ENCODE measurements at places on chromosomes 1 and 21.

GRCh38 chr1:178345238-178345637 is 151.5 kb downstream of the CLEC20A start:
- DNase-seq = no peak

- DNase-seq = no peak
Observed at GRCh38 chr1:86849756-86850155, 64.2 kb downstream of the SELENOF start.

GRCh38 chr1:159925719-159926078 is 392 bp upstream of the TAGLN2 start:
- DNase-seq = no peak

DNA sequence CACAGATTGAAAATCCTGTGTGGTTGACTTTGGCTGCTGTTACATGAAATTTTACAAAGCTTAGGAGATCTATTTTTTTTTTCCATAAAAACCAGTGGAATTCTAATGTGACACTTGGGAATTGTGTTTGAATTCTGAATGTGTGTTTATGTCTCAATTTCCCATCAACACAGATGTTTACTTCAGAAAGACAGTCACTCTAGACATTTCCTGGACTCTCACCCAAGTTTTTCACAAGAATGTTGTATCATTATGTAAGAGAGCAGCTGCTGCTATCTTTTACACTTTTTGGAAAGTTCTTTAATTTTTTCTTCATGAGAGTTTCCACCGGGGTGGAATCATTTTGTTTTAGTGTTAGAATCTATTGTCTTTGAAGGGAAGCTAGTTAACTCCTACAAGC is 210.1 kb downstream of the GIPC2 start:
- DNase-seq = no peak

DNA sequence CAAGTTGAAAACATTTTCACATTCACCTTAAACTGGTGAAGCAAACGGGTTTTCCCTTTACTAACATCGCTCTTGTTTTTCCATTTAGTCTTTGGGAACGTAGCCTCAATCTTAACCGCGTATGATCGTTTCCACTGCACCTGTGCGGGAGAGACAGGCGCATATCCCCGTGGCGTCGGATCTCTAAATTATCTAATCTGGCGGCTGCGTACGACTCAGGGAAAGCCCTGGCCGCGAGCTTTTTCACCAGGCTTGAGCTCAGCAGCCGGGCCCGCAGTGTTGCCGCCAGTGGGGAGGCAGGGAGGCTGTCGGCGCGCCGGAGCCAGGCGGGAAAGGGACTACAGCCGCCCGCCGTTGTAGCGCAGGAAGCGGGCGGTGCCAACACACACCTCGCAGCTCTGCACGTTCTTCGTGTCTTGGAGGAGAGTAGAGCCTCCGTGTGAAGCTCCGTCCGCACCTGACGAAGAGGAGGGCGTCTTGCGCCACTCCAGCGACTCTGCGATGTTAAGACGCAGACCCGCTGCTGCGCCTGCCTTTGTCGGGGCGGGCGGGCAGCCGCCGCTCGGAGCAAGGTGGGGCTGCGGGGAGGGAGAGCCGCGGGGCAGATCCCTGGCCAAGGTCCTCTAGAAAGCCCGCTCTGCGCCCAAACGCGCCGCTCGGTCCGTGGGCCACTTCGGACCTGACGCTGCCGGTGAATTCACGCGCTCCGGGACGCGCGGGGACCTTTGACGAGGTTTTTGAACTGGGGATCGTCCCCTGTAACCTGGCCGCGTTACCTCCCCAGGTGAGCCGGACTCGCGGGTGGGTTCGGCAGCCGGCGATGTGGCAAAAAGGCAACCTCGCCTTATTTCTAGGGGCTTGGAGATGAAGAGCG is 18.5 kb upstream of the TBX15 start:
- peak; percentile 67 for DNase-seq

- no peak for DNase-seq
Observed at GRCh38 chr1:88217386-88217785, 466.7 kb upstream of the PKN2 start.

DNA sequence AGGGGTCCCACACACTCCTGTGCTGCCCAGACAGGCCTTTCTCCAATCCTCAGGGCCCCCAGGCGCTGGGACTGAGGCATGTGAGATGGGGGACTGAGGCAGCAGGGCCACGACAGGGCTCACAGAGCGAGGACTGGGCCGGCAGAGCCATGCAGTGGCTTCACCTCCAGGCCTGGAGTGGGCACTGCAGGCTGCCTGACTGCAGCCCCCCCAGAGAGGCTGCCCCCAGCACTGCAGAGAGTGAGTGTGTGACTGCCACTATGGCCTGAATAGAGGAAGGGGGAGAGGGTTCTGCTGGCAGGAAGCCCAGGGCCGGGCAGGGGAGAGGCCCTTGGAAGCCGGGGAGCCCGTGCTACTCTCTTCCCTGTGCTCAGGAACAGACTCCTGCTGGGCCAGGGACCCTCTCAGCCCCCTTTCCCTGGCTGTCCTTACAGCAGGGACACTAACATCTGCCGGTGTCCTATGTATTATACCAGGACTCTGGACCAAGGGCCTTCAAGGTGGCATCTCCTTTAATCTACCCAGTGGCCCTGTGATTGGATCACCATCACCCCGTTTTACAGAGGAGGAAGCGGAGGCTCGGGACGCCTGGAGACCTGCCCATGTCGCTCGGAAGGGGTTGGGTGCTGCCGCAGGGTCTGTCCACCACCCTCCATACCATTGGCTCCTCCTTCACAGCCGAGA is 20.2 kb upstream of the PLEKHG5 start:
- no peak for DNase-seq
